ENCODE measurements at places on chromosomes 5 and 9.

DNA sequence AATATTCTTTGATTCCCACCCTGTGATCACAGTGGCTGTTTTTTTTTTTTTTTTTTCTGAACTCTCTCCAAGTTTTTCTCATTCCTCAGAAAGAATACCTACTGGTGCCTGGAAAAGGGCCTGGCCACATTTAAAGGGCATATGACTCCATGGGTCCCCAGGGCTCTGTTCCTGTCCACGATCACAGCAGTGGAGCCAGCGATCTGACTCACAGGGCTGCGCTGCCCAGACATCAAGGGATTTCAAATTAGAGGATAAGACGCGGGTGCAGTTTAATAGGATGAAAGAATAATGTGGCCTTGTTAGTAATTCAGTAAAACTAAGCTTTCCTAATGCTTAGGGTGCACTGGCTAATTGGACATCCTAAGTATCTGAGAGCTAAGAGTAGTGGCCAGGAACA is 175.1 kb upstream of the MSX2 start:
- no peak for DNase-seq

DNA sequence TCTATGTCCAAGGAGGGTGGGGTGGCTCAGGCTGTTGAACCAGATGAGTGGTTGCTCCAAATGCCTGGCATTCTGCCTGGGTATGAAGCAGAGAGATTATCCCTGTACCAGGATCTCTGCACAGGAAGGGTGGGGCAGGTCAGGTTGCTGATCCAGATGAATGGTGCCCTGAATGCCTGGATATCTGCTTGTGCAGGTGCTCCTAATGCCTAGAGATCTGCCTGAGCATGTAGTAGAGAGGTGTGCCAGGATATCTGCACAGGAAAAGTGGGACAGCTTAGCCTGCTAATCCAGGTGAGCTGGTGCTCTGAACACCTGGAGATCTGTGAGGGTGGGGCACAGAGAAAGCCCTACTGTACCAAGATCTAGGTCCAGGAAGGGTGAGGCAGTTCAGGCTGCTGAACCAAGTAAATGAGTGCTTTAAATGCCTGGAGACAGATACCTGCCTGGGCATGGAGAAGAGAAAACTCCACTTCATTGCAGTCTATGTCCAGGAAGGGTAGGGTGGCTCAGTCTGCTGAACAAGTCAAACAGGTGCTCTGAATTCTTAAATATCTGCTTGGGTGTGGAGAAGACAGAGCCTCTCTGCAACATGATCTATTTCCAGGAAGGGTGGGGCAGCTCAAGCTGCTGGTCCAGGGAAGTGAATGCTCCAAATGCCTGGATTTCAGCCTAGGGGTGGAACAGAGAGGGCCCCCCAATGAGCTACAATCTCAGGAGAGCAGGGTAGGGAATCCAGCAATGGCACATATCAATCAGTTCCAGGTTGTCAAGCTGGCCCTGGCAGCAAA is 189.4 kb upstream of the DMRTA1 start:
- DNase-seq: no peak

GRCh38 chr9:123129423-123129822 is 96.0 kb downstream of the GPR21 start:
- no peak for DNase-seq

DNA sequence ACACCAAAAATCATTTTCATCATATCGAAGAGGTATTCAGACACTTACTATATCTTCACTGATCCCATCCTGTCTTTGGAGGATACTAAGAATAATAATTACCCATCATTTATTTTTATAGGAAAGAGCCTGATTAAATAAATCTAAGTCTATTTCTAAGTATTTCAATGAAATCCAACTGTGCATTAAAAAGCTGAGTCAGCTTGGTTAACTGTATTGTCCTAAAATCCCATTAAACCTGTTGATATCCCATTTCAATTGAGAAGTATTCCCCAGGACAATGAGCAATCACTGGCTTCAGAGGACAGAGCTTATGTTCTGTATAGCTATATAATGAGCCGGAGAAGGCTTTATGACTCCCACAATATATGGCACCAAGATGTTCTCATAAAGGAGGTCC is 142.0 kb upstream of the RORB start:
- DNase-seq: no peak

DNA sequence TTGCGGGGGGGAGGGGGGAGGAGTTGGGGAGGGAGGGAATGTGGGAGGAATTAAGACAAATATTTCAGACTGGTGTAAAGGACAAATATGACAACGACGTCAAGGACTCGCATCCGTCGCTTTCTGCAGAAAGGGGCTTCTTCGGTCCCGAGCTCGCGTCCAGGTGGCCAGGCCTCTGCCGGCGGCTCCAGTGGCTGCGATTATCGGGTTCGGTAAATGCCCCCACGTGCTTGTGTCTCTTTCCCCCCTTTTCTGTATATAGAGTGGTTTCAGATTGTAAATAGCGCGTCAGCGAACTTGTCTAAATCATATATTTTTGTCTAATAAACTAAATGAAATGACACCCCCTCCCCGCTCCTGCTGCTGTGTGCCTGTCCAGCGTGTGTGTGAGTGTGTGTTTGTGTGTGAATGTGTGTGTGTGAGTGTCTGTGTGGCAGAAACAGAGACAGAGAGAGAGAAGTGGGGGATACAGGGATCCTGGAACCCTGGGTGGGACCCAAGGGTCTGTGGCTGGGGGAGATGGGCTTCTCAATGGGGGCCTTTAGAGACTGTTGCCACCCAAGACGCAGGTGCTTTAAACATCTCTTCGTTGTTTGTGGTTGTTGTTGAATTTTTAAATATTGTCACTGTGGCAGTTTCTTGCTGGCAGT is 5.6 kb downstream of the IRX1 start:
- no peak for DNase-seq

DNA sequence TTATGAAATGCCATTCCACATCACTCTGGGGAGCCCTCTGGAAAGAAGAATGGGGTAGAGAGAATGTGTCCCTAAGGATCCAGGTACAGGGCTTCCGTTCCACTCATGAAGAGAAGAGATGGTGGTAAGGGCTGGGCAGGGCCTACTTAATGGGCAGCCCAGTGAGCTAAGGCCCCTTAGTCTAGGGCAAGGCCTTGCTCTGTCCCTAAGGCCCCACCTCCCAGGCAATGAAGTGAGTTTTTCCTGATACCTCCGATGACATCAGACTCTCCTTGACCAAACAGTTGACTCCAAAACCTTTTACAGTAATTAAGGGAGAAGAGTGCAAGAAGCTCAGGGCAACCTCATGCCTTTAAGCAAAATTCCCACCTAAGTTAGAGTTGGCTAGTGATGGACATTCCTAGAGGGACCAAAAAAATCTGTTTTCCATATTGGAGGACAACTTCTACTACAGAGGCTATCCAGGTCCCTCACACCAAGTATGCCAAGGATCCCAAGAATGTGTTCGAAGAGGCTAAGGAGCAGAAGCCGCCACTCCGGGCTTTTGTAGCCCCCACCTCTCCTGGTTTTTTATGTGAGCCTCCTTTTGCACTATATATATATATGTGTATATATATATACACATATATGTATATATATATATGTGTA is 5.9 kb downstream of the KLF9 start:
- no peak for DNase-seq

DNA sequence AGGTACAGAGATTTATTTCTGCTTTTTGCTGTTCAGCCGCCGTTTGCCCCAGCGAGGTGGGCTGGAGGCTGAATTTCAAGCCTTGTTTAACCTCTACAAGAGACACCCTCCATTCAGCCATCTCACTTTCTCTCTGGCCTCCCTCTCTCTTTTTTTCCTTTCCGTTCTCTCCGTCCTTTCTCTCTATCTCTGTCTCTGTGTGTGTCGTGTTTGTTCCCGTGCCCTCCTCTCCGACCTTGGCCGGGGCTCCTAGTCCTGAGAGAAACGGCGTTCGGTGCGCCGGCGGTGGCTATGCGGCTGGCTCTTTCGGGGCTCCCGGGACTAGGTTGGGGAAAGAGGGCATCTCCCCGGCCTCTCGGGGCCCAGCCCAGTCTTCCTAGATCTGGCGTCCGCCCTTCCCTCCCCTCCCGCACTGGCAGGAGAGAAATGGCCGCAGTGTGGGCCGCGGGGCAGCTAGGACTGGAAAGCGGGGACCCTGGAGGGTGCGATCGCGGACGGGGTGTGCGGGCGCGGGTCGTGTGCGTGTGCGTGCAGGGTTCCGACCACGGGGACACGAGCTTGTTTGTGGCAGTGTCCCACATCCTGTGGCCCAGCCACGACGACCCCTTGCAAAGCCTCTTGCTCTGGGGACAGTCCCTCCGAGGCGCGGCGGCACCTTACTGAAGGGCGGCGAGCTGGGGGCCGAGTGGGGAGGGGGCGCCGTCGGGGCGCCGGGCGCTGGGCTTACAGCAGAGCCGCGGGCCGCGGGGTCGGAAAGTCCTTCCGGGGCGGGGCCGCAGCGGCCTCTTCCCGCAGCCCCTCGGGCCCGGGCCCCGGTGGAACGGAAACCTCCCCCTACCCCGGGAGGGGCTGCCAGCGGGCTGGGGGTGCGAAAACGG is 5.7 kb downstream of the LHX2 start:
- no peak for DNase-seq

- no peak for DNase-seq
Observed at GRCh38 chr5:137632716-137633115, 103.2 kb downstream of the KLHL3 start.
